Osteoblast (primary cell): ENCODE measurements at places on chromosomes 5 and 9.

- no peak for DNase-seq
These were observed 44.7 kb downstream of the GOLM1 start for GRCh38 chr9:86054695-86055094.

GRCh38 chr9:86563350-86563749 lies 209.1 kb upstream of the TUT7 start:
- DNase-seq: no peak

DNA sequence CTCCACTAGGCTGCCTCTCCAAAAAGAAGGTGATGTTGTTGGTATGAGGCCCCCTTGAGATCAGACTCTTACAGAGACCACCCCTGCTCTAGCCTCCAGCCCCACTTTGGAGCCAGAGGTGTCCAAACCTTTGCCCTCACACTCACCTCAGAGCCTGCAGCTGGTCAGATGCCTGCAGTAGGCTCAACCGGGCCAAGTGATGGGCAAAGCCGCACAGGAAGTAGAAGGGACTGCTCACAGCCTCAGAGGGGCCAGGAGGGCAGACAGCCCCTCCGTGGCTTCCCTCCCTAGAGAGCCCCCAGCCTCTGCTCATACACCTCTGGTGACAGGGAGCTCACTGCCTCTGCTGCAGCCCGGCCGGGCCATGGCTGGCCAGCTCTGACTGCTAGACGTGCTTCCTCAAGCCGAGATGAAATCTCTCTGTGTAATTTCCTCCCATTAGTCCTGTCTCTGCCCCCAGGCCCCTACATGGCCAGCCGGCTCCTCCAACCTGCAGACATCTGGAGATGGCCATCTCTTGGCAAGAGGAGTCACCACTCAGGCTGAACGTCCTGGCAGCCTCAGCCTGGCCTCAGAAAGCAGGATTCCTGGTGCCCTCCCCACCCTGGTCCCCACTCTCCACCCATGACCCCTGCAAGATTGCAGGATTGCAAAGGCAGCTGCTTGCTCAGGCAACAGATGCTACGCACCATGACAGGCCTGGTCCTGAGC lies 7.3 kb upstream of the TCF7 start:
- DNase-seq: peak; percentile 87

GRCh38 chr5:176501333-176501732 lies 35.9 kb downstream of the RNF44 start:
- peak; percentile 94 for DNase-seq

GRCh38 chr9:5510989-5511388 lies 658 bp downstream of the PDCD1LG2 start:
- peak; percentile 46 for DNase-seq

DNA sequence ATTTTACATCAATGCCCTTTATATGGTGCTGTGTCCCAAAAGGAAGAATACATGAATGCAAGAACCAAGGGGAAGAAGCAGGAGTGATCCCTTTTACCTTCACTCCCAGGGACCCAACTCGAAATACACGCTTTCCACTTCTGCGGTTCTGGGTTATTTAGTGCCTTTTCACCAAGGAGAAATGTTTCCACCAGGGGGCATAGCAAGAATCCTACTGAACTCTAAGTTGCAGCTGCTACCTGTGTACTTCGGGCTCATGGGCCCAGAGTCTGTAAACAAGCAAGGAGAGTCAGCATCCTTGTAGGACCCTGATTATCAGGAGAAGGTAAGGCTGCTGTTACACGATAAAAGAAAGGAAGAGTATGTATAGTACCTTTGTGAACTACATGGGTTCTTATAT lies 45.7 kb downstream of the DPYSL3 start:
- DNase-seq: no peak

GRCh38 chr5:155451106-155451505 lies 437.6 kb downstream of the KIF4B start:
- peak; percentile 4 for DNase-seq

- DNase-seq: no peak
These were observed 871.7 kb upstream of the TYRP1 start for GRCh38 chr9:11821306-11821975.

- no peak for DNase-seq
These were observed 29.4 kb upstream of the UBE2D2 start for GRCh38 chr5:139531772-139532169.

- DNase-seq: no peak
These were observed 145.3 kb upstream of the PAPPA start for GRCh38 chr9:116008278-116008677.

DNA sequence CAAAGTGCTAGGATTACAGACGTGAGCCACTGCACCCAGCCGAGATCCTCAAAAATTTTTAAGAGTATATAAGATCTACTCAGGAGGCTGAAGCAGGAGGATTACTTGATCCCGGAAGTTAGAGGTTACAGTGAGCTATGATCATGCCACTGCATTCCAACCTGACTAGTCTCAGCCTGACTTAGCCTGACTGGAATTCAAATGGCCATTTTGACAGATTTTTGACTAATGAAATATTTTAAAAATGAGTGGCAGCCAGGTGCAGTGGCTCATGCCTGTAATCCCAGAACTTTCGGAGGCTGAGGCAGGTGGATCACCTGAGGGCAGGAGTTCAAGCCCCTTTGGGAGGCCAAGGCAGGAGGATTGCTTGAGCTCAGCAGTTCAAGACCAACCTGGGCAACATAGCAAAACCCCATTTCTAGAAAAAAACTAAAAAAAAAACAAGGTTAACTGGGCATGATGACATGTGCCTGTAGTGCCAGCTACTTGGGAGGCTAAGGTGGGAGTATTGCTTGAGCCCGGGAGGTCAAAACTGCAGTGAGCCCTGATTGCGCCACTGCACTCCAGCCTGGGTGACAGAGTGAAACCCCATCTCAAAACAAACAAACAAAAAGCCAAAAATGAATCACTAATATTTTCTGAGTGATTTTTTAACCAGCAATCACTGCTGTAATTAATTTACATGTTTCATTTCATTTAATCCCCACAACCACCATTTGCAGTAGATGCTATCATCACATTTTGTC lies 16.6 kb downstream of the ATOX1 start:
- peak; percentile 21 for DNase-seq

DNA sequence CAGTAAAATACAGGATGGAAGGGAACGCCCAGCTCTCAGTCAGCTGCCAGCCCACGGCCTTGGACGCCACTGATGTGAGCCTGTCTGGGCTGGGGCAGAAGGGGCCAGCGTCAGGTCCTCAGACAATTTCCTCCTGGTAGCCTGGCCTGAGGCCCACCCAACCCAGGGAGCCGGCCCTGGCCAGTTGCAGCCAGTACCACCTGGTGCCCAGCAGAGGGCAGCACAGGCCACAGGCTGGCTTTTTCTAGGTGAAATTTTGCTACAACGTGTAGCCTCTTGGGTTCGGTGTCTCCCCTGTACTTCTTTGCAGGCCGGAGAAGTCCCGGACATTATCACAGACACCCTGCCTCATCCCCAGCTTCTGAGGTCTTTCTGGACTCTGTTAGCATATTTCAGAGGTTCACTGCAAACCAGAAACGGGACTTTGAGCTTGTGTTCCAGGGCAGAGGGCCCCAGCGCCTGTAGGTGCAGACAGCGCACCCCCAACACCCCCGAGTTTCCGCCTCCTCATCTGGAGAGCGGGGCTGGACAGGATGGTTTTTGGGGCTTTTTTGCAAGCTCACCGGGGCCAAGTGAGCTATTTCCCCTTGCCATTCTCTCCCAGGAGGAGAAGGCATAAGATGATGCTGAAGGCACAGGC lies 45.9 kb upstream of the KCNMB1 start:
- DNase-seq: peak; percentile 83

- DNase-seq: no peak
These were observed 28.2 kb upstream of the CCNB1 start for GRCh38 chr5:69138766-69139165.

DNA sequence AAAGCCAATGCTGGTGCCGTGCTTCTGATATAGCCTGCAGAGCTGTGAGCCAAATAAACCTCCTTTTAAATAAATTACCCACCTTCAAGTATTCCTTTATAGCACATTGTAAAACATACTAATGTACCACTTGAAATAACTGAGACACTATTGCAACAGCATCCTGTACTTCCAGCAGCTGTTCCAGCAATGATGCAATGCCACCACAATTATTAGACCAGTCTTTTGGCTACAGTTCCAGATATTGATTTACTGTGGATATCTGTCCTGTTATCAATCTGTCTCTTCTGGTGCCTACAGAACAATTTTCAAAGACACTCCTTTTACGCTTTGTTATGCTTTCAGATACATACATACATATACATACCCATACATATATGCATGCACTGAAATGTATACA lies 567.9 kb downstream of the TAF11L14 start:
- DNase-seq: no peak

DNA sequence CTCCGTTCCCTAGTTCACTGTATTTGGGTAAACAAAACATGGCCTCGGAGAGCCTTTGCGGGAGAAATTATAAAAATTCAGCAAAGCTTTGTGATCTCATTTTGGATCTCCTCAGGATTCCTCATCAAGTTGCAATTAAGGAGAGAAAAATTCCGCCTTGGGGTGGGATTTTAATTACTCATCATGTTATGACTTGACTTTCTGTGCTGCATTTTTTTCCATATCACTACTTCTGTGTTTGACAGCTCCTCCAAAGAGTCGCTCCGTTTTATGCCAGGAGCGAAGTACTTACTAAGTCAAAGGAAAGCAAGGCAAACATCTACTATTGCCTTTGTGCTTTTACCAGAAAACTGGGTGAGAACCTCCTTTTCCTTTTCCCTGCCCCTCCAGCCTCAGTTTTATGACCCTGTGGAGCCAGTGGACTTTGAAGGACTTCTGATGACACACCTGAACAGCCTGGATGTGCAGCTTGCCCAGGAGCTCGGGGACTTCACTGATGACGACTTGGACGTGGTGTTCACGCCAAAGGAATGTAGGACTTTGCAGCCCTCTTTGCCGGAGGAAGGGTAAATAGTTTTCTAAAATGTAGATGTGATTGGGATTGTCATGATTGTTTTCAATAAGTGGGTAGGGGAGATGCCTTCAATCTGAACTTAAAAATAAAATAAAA lies 71.5 kb downstream of the DOCK8 start:
- DNase-seq: no peak

DNA sequence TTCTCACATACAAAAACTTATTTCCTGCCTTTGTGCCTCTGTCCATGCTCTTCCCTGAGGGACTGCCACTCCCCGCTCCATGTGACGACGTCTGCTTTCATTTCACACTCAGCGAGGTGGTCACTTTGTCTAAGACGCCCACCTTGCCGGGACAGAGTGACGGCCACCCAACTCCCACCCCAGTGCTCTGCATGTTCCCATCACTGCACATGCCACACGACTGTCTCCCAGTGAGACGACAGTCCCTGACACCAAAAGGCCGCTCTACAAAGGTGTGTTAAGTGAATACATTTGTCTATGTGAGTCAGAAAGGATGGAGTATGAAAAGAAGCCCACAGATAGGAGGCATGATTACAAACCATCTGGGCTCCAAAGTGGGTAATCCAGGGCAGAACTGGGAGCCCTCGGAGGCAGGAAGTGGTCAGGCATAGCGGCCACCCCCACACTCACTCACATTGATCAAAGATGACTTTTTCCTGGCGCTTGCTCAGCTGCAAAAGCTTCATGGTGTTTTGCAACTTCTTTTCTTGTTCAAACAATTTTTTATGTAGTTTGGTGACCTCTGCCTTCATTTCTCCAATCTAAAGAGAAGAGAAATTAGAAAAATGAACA lies 185.8 kb downstream of the CDK5RAP2 start:
- DNase-seq: peak; percentile 91

GRCh38 chr5:141487131-141487530 lies 1.8 kb upstream of the PCDHGC5 start:
- no peak for DNase-seq

DNA sequence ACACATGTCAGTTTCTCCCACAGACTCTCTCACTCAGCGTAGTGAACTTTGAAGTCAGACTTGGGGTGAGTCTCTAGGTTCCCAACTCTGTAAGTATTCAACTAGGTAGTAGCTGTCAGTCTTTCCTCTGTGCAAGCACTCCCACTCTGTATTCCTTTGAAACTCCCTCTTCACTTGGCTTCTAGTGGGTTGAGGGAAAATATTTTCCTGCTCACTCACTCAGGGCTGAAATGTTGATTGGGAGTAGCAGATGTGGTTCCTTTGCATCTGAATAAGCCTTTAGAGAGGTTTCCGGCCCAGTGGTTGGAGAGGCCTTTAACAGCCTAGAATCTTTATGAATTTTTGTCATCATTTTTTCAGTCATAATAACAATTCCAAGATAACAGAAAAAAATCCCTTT lies 18.1 kb upstream of the ARRDC3 start:
- peak; percentile 68 for DNase-seq

DNA sequence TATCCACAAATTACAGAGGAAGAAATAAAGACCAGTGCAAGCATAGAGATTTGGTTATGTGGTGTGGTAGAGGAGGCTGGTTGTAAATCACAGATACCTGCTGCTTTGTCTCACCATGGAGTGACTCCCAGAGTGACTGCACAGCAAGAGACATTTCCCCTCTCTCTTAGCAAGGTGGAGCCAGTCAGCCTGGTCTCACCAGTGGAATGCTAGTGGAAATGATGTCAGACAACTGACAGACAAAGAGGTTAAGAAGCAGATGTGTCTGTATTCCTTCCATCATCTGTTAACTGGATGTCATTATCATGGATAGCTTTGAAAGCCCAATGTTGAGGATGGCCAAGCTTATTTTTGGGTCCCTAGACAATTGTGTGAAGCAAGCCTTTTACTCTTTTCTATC lies 509.4 kb upstream of the SEMA6A start:
- DNase-seq: no peak

DNA sequence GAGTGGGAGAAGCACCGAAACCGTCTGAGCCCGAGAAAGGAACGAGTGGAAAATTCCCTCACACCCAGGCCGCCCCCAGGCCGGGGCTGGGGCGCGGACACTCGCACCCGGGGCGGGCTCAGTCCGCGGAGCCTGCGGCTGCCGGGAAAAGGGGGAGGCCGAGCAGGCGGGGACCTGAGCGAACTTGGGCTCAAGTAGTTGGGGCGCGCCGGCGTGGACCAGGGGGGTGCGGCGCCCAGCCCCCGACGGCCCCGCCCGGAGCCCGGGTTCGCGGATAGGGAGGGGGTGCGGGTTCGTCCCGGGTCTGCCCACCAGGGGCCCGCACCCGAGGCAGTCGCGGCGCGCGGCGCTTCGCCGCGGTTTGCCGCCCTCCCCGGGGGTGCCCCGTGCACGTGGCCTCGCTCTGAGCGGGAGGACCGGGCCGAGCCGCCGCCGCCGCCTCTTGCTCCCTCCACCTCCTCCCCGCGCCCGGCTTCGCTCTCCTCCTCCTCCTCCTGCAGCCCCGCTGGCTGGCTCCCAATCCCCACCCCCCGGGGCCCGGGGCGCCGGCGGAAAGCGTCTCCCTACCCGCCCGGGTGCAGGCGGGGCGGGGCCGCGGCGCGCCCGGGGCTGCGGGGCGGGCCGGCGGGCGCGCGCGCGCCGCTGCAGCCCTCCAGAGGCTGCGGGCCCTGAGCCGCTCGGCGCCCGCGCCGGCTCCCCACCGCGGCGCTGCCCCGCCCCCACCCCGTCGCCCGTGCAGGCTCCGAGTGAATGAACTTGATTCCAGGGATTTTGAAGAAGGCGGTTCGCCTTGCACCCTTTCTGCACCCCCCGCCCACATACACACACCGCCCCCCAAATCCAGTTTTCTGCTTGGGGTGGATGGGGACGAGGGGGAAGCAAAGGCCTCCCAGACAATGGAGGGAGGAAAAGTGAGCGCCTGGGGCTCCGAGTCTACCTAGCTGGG lies 1.3 kb upstream of the NFIB start:
- peak; percentile 97 for DNase-seq

GRCh38 chr5:69516769-69517168 lies 24.2 kb downstream of the OCLN start:
- no peak for DNase-seq
